Activated T-helper 1 cell treated with anti-CD3 and anti-CD28 coated beads, Interleukin-12 subunit alpha, Interleukin-12 subunit beta, Interleukin-2, Interleukin-4 antibody, amounts not matched to agents 30 ng/mL and 10 ng/mL and 1 ng/mL, durations not matched to agents 14 hours and 24 hours and 36 hours (primary cell): ENCODE measurements at places on chromosomes 2 and 18. TPM values are rescaled to one million over a fixed set of nuclear protein-coding genes. Genes with fewer than 3 reads are reported as not detected.

DNA sequence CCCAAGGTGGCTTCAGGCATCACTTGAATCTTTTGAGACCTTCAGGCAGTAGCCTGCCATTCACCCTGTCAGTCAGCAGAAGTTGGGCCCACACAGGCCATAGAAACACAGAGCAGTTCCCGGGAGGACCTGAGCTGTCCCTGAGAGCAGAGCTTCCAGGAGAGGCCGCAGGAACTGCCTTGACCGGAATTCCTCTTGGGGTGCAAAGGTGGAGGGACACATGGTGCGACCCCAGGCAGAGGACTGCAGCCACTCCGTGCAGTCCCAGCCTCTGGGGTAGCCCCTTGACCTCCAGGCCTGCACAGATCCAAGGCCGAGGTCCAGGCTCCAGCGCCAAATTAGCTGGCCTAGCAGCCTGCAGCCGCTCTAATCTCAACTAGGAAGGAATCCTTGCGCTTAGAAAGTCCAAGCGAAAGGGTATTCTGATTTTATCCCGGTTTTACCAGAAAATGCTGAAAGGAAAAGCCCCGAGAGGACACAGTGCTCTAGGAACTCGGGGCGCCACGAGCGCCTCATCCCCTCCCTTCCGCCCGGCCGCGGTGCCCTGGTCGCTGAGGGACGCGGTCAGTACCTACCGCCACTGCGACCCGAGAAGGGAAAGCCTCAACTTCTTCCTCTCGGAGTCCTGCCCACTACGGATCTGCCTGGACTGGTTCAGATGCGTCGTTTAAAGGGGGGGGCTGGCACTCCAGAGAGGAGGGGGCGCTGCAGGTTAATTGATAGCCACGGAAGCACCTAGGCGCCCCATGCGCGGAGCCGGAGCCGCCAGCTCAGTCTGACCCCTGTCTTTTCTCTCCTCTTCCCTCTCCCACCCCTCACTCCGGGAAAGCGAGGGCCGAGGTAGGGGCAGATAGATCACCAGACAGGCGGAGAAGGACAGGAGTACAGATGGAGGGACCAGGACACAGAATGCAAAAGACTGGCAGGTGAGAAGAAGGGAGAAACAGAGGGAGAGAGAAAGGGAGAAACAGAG lies 5.4 kb downstream of the SIX2 start:
- DNase-seq: no peak

DNA sequence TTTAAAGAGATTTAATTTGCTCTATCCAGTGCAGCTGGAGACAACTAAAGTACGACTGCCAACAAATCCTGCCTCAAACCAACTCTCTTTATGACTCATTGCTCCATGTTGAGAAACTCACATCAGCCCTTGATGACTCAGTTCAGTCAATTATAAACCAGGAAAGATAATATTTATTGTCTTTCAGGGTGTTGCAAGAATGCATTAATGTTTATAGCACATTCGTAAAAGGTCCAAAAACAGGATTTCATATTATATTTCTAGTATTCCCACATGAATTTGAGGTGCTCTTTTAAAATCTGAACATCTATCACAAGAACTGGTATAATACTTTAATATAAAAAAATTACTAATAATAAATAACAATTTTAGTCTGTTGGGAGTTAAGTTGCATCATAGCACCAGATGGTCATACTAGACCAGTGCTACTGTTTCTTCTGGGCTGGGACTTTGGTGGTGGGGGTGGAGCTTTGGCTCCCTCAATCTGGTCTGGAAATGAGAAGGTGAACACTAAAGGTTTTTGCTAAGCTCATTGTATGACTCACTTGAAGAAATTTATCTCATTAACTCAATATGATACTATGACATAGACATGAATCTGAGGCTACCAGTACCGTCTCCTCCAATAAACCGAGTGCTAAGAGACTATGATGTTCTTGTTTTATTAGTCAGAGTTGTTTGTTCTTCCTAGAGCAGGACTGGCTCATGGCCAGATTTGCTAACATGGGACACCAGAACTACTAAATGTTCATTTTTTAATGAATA lies 26.6 kb upstream of the MAP3K20 start:
- DNase-seq: no peak

- no peak for DNase-seq
Measured at GRCh38 chr2:23662941-23663920, 263.7 kb downstream of the ATAD2B start.

DNA sequence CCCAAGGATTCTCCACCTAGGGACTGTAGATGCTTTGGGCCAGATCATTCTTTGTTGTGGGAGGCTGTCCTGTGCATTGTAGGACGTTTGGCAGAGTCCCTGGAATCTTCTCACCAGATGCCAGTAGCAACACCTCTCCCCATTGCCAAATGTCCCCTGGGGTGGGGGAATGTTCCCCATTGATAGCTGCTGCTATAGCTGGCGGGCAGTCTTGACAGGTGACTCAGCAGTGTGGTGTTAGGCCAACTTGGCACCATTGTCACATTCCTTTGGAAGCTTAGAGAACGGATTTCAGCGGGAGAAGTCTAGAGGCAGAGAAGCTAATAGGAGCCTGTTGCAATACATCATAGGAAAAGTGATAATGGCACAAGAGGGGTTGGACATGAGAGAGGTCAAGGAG lies 495.7 kb upstream of the SMIM21 start:
- DNase-seq: no peak

GRCh38 chr2:177114712-177115111 lies 97.9 kb upstream of the HNRNPA3 start:
- no peak for DNase-seq

- no peak for DNase-seq
Measured at GRCh38 chr2:127843677-127844076, 14.3 kb downstream of the POLR2D start.

The OTX1 gene
- 0.31 TPM in 1 of 2 replicates, not detected in the other for total RNA-seq

The DSG4 gene
- not detected in 2 replicates for total RNA-seq

The PUS10 gene
- total RNA-seq: 5.9 and 7.6 TPM in 2 replicates

The ALLC gene
- not detected in 2 replicates for total RNA-seq

The FAM110C gene
- total RNA-seq: 0.78 and 1.2 TPM in 2 replicates

The SH3YL1 gene
- total RNA-seq: 18.4 and 20.1 TPM in 2 replicates

The ANKRD30B gene
- total RNA-seq: not detected in 2 replicates

The DCC gene
- not detected in 2 replicates for total RNA-seq
